ENCODE measurements at places on chromosomes 5 and 9.

DNA sequence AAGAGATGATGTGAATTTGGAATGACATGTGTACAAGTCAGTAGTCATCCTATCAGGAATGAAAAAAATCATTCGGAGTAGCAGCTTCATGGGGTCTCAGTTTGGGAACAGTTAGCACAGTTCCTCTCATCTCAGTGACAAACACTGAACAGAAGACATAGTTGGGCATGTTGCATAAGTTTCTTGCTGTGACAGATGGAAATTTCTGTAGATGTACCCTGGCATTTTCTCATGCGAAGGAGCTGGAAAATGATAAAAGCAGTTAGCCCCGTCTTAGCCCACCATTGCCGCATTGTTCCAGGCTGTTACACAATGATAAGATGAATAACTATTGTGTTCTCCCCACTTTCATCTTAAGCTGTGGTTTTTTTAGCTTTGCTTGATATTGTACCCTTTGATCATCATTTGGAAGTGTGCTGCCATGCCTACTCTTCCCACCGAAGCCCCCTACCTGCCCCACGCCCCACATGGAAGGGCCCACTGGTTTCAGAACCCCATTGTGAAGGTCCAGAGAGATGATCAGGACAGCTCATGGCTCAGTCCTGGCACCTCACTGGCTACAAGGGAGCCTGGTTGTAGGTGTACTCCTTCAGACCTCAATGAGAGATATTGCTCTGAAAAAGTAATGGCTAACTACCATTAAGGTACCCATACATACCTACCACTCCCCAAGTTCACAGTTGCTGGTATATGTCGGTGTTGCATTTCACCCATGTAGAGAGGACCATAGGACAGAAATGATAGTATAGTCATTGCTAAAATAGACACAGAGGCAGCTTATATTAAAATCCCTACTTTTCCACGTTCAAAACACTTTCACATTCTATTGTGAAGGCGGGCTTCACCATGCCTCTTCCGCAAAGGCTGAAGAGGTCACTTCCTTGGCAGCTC, 38.8 kb downstream of the SFXN1 start:
- no peak for DNase-seq
- H3K4me1 ChIP-seq = peaks cover 34% of the 10 kb centered on the region
- H3K27me3 ChIP-seq = no peaks in the 10 kb centered on the region
- H3K4me3 ChIP-seq = peak overlapping the region; percentile 63
- H3K36me3 ChIP-seq = peaks cover 9% of the 10 kb centered on the region
- peak overlapping the region; percentile 77 for H3K27ac ChIP-seq

- peaks cover 31% of the 10 kb centered on the region for H3K4me1 ChIP-seq
- no peaks in the 10 kb centered on the region for H3K27me3 ChIP-seq
- H3K4me3 ChIP-seq = no peak overlapping the region
- no peak overlapping the region for H3K27ac ChIP-seq
Observed at GRCh38 chr5:96683392-96683791, 21.2 kb downstream of the CAST start.

- H3K27ac ChIP-seq = peak overlapping the region; percentile 27
- H3K4me3 ChIP-seq = no peak overlapping the region
- no peak for DNase-seq
- H3K4me1 ChIP-seq = peaks cover 34% of the 10 kb centered on the region
- peaks cover 2% of the 10 kb centered on the region for H3K36me3 ChIP-seq
Observed at GRCh38 chr5:148839960-148840359, 13.5 kb downstream of the ADRB2 start.

- peaks cover 12% of the 10 kb centered on the region for H3K27me3 ChIP-seq
- H3K27ac ChIP-seq = no peak overlapping the region
- H3K4me3 ChIP-seq = no peak overlapping the region
- no peaks in the 10 kb centered on the region for H3K4me1 ChIP-seq
- no peaks in the 10 kb centered on the region for H3K36me3 ChIP-seq
Observed at GRCh38 chr5:74394916-74395880, 245.3 kb downstream of the ENC1 start.

DNA sequence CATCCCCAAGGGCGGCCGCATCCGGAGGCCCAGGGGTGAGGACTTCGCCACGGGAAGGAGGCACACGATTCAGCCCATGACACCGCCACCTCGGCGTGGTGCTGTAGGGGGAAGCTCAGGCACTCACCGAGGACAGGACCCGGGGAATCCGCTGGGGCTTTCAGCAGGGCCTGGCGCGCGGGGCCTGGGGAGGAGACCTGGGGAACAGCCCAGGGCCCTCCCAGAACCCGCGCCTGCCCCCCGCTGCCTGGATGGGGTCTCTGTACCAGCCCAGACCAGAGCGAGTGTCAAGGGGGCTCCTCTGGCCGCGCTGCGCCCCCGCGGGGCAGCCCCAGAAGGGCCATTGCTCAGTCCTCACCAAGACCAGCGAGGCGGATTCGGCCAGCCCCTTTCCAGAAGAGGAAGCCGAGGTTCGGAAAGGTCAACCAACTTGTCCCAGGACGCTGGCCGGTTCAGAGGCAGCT, 12.8 kb downstream of the COL23A1 start:
- no peak overlapping the region for H3K4me3 ChIP-seq
- H3K4me1 ChIP-seq = no peaks in the 10 kb centered on the region
- H3K27me3 ChIP-seq = peaks cover 29% of the 10 kb centered on the region

- no peak for DNase-seq
- H3K4me1 ChIP-seq = peaks cover 35% of the 10 kb centered on the region
- H3K36me3 ChIP-seq = peaks cover 11% of the 10 kb centered on the region
- peak overlapping the region; percentile 89 for H3K4me3 ChIP-seq
Observed at GRCh38 chr5:154447089-154447725, 1.4 kb downstream of the SAP30L start.

DNA sequence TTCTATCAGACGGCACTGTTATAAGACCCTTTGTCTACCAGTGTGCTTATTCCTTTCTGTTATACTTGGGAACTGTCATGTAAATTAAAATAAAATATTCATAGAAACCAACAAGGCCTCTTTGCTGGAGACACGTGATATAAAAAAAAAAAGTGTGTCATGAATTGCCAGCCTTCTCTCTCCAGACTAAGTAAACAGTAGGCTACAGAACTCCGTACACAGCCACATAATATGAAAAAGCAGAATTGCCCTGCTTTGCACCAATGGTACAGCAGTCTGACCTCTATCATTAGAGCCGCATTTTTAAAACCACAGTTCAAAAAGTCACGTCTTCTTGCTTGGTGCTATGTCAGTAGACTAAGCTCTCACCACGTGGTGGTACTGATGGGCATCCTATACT, 231.3 kb downstream of the SEMA5A start:
- H3K4me3 ChIP-seq = no peak overlapping the region
- H3K36me3 ChIP-seq = no peaks in the 10 kb centered on the region
- no peak overlapping the region for H3K27ac ChIP-seq
- H3K4me1 ChIP-seq = no peaks in the 10 kb centered on the region
- no peaks in the 10 kb centered on the region for H3K27me3 ChIP-seq

- H3K27me3 ChIP-seq = peaks cover 34% of the 10 kb centered on the region
- H3K4me1 ChIP-seq = peaks cover 6% of the 10 kb centered on the region
- no peak for DNase-seq
- no peak overlapping the region for H3K27ac ChIP-seq
- peak overlapping the region; percentile 63 for H3K4me3 ChIP-seq
- H3K36me3 ChIP-seq = peaks cover 4% of the 10 kb centered on the region
Observed at GRCh38 chr5:6774721-6775204, 61.5 kb downstream of the TENT4A start.

GRCh38 chr5:58505971-58506640, 14.9 kb downstream of the GAPT start:
- no peak overlapping the region for H3K4me3 ChIP-seq
- H3K4me1 ChIP-seq = no peaks in the 10 kb centered on the region
- H3K27ac ChIP-seq = no peak overlapping the region
- no peaks in the 10 kb centered on the region for H3K36me3 ChIP-seq
- H3K27me3 ChIP-seq = peaks cover 69% of the 10 kb centered on the region

GRCh38 chr9:127637322-127637847, 25.3 kb downstream of the STXBP1 start:
- no peaks in the 10 kb centered on the region for H3K36me3 ChIP-seq
- no peaks in the 10 kb centered on the region for H3K27me3 ChIP-seq
- H3K4me1 ChIP-seq = peaks cover 14% of the 10 kb centered on the region
- no peak for DNase-seq
